ENCODE measurements at places on chromosomes 12 and 14. TPM values are rescaled to one million over a fixed set of nuclear protein-coding genes. Genes with fewer than 3 reads are reported as not detected.
A peak's percentile ranks its signal among the peaks of the same experiment; 100 is the strongest.

DNA sequence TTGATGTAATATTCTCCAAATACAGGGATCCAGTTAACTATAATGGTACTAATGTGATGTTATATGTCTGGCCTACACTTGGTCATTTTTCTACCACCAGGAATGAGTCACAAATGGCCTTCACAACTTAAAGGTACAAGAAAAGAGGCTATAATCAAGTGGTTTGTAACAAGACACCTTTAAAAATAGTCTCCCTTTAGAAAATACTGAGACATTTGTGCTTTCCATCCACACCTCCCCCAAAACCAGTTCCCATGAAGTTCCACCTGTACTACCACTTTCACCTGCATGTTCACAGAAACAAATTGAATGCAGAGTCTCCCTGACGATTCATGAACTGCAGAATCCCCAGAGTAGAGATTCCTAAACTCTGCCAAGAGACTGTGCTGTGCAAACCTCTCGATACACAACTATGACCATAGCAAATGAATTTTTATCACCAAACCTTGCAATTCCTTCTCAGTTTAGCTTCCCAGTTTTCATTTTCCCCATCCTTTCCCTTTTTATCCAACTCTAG is 6.0 kb downstream of the BTG1 start:
- DNase-seq, result no peak

DNA sequence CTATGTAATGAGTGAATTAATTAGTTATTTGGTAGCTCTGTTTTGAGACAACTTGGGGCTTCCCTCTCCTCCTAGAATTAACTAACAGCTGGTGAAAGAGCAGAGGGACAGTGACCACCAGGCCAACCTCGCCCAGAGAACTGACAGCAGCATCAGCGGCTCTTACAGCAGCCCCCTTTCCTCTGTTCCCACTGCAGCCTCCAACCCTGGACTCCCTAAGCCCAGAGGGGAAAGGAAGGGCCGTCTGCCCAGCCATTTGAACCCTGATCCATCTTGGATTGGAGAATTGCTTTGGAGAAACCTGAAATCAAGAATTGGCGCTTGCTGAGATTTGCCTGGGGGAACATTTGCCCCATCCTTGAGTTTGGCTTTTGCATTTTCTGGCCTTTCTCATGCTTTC is 45.5 kb downstream of the B4GALNT3 start:
- DNase-seq, result no peak

DNA sequence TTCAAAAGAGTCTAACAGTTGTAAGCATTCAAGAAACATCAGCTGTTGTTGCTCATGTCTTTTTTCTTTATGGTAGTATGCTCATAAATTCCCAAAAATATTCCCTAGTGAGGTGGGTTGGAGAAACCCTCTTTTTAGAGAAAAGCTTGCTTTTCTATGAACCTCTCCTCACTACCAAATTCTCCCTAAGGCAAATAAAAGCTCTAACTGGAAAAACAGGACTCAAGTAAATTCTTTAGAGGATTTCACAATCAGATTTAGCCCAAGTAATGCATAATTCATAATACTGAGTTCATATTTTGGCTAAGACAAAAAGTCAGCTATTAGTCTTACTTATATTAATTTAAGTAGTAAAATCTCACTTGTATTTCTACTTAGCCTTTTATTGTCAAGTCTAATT is 59.1 kb downstream of the DIO2 start:
- DNase-seq, result no peak

GRCh38 chr14:71247106-71247505 is 339.8 kb downstream of the PCNX1 start:
- no peak for DNase-seq

GRCh38 chr14:75448209-75448608 is 20.4 kb downstream of the JDP2 start:
- no peak for DNase-seq

Gene SRRM4
- total RNA-seq, result 0.30 TPM

DNA sequence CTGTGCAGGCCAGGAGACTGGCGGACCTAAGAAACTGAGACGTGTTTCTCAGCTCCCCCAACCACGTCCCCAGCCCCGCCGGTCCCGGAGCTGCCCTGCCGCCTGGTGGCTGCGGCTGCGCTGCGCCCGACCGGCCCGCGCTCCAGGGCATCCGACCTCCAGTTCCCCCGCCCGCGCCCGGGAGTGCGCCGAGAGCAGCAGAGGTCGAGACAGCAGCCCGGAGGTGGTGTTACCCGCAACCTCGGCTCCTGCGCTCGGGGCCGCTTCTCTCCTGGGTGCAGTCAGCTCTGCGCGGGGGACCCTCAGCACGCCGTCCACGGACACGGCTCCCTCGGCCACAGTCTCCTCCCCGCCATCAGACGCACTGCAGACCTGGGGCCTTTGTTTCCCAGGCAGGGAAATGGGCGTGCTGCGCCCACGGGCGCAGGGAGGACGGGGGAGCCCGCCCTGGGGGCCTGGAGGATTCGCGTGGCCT is 21.6 kb upstream of the GPR132 start:
- DNase-seq, result peak; percentile 91

GRCh38 chr12:68290126-68290525 is 36.7 kb upstream of the IL22 start:
- no peak for DNase-seq

Gene SLCO1B1
- total RNA-seq, result not detected

Gene ALG10
- total RNA-seq, result 3.7 TPM

DNA sequence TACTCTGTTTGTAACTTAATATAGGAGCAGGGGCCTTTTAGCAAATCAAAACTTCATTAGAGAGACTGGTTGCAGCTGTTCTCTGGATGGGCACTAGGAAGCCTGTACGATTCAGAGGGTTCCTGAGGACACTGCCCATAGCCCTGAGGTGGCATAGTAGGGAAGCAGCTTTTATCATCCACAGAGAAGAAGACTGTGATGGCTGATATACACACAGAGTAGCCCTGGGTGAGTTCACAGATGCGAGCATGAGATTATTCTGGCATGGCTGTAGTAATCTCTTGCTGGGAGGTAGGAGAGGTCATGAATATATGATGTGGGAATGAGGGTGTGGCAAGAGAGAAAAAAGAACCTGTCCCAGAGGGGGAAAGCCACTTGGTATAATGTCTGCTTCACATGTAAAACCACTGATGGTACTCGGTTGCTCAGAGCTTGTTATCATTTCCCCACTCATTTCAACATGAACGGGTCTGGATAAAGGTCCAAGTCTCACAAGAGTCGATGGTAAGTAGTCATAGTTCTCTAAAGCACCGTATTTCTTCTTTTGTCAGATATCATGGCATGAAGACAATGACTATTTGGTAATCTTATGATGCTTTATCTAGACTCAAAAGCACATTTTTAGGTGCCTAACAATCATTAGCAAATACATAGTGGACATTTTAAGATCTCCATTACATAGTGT is 52.0 kb downstream of the PEBP1 start:
- DNase-seq, result no peak

Gene RTL1
- total RNA-seq, result not detected

GRCh38 chr14:99249389-99249788 is 22.6 kb downstream of the BCL11B start:
- DNase-seq, result no peak

Gene GLIPR1L1
- not detected for total RNA-seq

DNA sequence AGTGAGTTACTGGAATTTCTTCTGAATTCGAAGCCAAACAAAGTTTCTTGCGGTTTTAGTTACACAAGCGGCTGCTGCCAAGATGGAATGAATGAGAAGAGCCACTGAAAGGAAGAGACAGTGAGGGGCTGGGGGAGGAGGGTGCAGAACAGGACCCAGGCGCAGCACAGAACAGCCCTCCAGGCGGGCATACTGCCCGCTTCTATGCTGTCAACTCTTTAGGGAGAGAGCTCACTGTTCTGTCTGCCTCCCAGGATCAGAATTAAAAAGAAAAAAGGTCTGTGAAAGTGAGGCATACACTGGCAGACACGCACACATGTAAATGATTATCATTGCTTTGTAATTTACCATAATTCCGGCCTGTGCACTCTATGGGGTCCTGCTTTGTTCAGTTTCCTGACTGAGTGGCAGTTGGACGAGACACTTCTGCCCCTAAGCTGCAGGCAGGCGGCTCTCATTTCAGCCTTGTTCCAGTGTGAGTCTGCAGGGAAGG is 231.6 kb downstream of the CACNA1C start:
- DNase-seq, result no peak

- DNase-seq, result no peak
Observed at GRCh38 chr12:11592484-11592883, 57.0 kb upstream of the ETV6 start.

DNA sequence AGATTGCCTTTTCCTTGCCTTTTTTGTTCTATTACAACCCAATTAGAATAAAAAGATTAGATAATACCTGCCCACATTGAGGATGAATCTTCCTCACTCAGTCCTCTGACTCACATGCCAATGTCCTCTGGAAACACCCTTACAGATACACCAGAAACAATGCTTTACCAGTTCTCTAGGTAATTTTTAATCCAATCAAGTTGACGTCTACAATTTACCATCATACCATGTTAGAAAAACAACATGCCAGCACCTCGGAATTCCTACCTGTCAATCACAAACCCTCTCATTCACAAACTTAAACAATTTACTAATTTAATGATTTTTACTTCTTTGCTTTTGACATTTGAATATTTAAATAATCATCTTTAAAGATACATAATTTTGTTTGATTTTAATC is 953.8 kb downstream of the TRHDE start:
- no peak for DNase-seq

Gene PIANP
- 0.35 TPM for total RNA-seq

DNA sequence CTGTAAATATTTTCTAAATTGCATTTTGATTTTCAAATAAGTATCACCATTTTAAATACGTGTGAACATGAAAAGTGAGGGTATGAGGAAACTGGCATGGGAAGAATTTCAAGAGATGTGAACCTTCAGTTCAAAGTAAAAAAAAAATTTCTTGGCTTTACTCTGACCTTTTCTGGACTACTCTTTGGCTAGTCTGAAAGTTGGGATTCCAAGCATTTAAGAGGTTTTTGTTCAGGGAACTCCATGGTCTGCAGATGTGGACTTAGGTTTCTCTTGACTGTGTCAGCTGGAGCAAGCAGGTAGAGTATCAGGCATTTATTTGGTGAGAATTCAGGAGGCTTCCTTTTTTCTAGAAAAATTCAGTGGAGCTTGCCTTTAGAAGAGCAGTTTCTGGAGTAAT is 311.6 kb downstream of the LRIG3 start:
- no peak for DNase-seq

Gene RPS6KL1
- total RNA-seq, result 16.8 TPM

GRCh38 chr12:4779749-4780148 is 59.5 kb downstream of the GALNT8 start:
- no peak for DNase-seq

Gene ZNF219
- 50.0 TPM for total RNA-seq
